ENCODE measurements at places on chromosomes 2 and 18.

DNA sequence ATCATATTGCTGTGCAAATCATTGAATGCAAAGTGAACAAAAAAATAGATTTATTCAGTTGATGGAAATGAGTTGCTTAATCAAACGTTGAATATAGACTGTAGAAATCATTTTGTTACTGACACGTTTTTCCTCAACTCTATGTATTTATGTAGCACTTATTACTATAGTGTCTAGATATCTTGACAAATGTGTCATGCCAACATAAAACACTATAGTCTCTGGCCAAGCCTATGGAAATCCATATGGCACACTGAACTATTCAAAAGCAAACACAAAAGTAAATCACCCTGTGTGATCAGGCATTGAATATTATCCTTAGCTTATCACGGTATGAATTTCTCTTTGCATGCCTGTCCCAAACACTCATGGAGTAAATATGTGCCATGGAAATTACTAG, 131.3 kb downstream of the ZNF804A start:
- DNase-seq: no peak

- DNase-seq: no peak
Observed at GRCh38 chr2:168449419-168449818, 6.7 kb upstream of the CERS6 start.

DNA sequence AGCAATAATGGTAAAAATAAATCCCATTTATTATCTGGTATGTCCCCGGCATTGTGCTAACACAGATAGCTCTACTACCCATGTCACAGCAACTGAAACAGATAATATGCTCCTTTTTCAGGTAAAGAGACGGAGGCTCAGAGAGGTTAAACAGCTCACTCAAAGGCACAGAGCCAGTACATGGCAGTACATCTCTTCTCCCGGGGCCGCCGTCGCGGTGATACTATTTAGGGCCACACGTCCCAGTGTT, 693 bp upstream of the PDK1 start:
- no peak for DNase-seq

- no peak for DNase-seq
Observed at GRCh38 chr2:216535454-216535995, 36.9 kb downstream of the RPL37A start.

DNA sequence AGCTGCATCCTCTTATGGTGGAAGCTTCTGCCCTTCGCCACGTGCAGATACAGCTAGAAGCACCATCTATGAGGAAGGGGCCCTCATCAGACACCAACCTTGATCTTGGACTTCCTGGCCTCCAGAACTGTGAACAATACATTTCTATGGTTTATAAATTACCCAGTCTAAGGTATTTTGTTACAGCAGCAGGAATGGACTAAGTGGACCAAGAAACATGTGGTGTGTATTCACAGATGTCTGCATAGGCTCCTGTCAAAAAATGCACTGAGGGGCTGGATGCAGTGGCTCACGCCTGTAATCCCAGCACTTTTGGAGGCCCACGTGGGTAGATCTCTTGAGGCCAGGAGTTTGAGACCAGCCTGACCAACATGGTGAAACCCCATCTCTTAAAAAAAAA, 57.5 kb downstream of the STPG4 start:
- DNase-seq: no peak

GRCh38 chr2:9178110-9178903, 28.3 kb upstream of the ASAP2 start:
- no peak for DNase-seq

GRCh38 chr2:105243961-105244360, 2.4 kb downstream of the GPR45 start:
- no peak for DNase-seq

DNA sequence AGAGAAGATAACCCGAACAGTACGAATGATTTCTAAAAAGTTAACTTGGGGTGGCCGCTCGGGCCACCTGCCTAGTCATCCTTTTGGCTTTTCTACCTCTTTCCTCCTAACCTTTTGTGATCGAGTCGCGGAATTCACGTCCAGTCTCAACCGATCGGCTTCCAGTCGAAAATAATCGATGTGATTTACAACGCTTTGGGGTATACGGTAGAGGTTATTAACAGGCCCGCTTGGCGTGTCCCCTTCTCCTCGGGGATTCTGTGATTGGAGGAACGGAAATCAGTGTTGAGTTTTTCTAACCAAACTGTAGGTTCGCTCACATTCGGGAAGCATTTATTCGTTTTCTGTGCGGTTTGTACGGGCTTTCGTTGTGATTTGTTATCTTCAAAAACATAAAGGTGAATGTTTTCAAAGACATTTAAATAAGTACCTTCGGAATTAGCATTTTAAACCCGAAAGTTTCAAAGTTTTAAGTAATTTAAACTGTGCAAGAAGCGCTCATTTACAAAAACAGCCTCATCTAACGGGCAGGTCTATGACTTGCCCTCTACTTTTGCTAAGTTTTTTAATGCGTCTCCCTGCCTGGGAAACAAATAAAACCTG, 588 bp upstream of the FOXI3 start:
- DNase-seq: no peak

- DNase-seq: no peak
Observed at GRCh38 chr2:169038338-169038757, 7.2 kb upstream of the ABCB11 start.

DNA sequence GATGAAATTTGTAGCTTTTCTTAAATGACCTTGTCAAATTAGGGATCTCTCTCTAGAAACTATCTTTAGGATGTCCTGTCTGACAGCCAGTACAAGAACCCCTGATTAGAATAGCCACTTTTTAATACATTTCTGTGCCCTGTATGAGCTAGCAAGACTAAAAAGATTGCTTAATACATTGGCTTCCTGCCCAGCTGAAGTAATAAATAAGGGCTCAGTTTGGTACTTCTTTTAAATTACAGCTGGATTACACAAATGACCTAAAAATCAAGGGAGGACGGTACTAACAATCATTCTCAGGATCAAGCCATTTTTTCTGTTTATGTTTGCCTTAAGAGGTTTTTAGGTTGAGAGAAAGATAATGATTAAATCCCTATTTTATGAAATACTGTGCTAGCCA, 11.6 kb upstream of the OLA1 start:
- no peak for DNase-seq

- DNase-seq: no peak
Observed at GRCh38 chr2:9206991-9207640, 504 bp downstream of the ASAP2 start.

DNA sequence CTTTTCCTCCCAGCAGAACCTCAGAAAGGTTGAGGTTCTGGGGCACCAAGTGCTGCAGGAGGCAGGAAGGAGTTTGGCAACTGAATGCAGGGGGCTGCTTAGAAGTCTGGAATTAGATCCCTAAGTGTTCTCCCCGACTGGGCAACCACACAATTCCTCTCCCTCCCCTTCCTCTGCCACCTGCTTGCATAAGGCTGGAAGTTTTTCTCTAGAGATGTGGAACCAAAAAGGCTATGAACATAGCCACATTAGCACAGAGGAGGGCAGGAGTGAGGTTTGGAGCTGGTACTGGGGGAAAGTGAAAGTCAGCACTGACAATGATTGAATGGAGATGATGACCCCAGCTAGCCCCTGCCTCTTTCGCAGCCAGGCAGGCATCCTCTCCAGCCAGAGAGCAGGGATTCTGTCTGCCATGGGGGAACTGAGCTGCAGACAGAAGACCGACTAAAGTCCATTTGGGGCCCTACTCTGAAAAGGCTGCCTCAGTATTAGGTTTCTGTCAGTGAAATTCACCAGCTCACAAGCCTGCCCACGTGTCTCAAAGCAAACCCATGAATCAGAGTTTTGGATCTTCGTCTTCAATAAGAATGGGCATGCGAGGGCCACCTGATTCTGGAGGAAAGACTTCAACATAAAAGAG, 87.9 kb upstream of the ITGA6 start:
- no peak for DNase-seq

- no peak for DNase-seq
Observed at GRCh38 chr2:134019871-134020270, 234.0 kb upstream of the MGAT5 start.

- DNase-seq: no peak
Observed at GRCh38 chr2:212919238-212919637, 232.2 kb downstream of the IKZF2 start.

- DNase-seq: no peak
Observed at GRCh38 chr2:145573608-145574007, 1053.7 kb upstream of the ZEB2 start.

DNA sequence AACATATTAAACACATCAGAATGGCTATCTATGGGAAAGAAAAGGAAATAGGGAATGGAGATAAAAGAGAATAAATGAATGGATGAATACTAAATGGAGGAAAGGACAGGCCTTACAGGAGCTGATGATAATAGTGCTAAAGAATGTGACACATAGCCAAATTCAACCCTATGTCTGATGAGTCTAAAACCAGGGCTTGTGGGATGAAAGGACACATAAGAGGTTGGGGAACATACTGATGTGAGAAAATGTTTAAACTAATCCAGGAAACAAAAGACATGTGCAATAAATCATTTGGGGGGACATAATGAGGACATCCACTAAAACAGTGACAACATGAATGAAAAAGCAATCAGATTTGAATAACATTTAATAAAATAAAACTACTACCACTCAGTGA, 120.0 kb downstream of the DYM start:
- no peak for DNase-seq
